ENCODE measurements at places on chromosomes 6 and 20.

GRCh38 chr20:44069203-44070011 lies 117.6 kb downstream of the JPH2 start:
- peak; percentile 61 for DNase-seq

- DNase-seq, result no peak
These were observed 270.0 kb upstream of the MARCKS start for GRCh38 chr6:113587078-113587699.

DNA sequence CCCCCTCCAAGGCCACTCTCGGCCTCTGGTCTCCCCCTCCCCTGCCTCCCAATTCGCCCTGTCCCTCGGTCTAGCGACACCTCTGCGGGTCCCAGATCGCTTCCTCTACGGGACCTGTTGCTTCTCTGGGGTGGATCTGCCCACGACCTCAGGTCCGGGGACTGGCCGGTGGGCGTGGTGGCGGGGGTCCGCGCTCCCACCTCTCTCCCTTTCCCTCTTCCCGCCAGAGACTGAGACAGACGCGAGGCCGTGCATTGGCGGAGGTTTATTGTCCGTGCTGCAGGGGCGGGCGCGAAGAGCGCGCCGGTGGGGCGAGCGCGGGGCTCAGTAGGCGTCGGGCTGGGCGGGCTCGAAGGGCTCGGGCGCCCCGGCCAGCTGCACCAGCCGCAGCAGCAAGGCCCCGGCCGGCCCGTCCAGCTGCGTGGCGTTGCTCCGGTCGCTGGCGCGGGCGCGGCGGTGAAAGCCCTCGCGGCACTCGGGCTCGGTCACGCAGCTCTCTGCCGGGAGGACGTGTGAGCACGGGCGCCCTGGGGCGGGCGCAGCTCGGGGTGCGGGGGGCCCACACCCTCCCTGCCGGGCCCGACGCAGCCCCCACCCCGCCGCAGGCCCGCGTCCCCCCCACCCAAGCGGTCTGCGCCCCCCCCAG lies 2.1 kb downstream of the AVP start:
- no peak for DNase-seq

DNA sequence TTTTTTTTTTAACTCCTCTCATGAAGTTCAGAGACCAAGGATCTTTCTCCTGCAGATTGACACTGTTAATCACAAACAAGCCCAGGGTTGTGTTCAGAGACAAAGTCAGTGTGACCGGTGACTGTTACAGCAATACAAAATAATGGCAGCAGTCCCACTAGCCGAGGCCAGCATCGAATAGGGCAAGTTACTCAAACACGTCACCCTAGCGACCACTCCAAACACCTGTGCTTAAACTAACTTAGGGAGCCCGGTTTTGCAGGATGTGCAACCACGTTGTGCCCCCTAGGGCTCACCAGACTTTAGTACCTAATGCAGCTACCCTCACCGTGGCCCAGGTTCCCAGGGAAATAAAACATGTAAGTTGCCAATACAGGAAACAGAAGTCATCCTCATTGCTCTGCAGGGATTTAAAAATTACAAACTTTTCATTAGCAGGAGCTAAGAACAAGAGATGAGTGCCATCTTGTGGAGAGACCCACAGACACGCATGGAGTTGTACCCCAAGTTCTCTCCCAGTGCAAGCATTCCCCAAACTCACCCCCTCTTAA lies 38.1 kb downstream of the FAM50B start:
- no peak for DNase-seq

- DNase-seq, result no peak
These were observed 28.1 kb downstream of the NCOA7 start for GRCh38 chr6:125818772-125819260.

DNA sequence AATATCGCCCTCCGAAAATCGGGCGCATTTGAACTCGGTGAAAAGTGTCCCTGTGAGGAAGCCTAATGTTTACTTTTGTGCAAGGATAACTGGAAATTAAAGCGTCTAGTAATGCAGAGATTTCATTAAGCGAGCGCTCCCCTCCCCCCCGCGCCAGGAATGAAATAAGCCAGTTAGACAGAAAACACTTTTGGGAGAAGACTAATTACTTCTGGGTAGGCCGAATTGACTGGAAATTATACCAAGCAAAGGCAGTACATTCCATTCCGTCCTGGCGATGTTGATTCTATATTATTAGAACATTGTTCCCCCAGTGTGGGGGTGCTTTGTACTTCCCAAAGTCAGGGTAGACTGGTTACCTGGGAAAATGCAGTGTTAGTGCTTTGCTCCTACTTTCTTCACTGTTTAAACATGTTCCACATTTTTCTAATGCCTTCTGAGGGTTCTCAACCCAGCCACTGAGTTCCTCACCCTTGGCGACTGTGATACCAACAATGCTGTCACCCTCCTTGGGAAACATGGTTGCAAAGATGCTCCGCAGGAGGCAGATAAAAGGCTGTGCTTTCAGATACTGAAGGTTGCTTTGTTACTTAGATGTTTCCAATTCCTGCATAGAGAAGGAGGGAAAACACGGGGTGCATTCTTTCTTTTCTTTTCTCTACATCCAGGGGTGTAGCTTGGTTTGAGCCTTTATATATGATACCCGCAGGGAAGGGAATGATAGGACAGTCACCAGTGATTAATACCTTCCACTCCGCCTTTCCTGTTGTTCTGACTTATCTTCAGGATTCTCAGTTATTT lies 2.6 kb downstream of the GJA1 start:
- no peak for DNase-seq

- no peak for DNase-seq
These were observed 310.7 kb downstream of the CD83 start for GRCh38 chr6:14428269-14428668.

GRCh38 chr20:58420798-58421496 lies 31.9 kb downstream of the VAPB start:
- DNase-seq, result no peak

GRCh38 chr6:170181338-170181690 lies 109.6 kb downstream of the DLL1 start:
- DNase-seq, result peak; percentile 58

GRCh38 chr20:23456873-23457272 lies 4.2 kb upstream of the CST11 start:
- no peak for DNase-seq

- DNase-seq, result no peak
These were observed 103.3 kb upstream of the DST start for GRCh38 chr6:56745971-56746370.

- DNase-seq, result no peak
These were observed 56.4 kb downstream of the SNRNP48 start for GRCh38 chr6:7646394-7646793.

DNA sequence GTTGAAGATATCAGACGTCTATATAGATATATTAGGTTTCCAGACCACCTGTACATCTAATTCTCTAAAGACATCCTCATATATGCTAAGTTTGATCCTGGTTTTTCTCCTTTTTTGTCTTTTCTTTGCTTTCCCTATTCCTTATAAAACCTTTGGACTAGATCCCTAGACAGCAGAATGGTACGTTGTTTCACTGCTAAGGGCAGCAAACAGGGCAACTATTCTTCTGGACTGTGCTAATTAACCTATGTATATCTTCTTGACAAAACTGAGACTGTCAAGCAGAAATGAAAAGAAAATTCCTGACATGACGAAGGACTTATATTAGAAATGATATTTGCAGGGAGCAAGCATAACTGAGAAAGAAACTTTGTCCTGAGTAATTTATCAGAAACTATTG lies 19.1 kb downstream of the ME1 start:
- DNase-seq, result no peak

DNA sequence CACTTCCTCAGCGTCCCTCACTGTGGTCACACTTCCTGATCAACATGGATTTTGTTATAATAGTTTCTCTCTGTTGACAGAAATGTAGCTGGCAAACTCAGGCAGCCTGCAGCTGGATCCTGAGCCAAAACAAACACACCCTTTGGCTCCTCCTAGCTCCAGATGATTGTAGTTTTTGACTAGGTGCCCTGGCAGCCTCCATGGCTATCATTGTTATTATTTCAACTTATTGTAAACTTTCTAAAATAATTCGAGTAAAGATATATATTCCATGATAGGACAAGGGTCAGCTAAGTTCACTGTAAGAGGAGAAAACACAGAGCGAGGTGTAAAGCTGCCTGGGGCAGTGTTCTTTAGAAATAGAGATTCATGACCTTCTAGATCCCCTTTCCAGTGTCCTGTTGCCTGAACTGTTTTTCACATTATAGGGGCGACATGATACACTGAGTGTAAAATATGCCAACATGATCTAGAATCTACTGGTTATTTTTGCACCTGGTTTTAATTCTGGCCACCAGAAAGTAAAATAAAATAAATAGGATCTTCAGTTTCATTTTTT lies 98.2 kb upstream of the HDGFL1 start:
- no peak for DNase-seq

- no peak for DNase-seq
These were observed 16.1 kb upstream of the ZNF292 start for GRCh38 chr6:87139236-87139635.

- no peak for DNase-seq
These were observed 45.6 kb upstream of the SGK1 start for GRCh38 chr6:134363323-134364039.

DNA sequence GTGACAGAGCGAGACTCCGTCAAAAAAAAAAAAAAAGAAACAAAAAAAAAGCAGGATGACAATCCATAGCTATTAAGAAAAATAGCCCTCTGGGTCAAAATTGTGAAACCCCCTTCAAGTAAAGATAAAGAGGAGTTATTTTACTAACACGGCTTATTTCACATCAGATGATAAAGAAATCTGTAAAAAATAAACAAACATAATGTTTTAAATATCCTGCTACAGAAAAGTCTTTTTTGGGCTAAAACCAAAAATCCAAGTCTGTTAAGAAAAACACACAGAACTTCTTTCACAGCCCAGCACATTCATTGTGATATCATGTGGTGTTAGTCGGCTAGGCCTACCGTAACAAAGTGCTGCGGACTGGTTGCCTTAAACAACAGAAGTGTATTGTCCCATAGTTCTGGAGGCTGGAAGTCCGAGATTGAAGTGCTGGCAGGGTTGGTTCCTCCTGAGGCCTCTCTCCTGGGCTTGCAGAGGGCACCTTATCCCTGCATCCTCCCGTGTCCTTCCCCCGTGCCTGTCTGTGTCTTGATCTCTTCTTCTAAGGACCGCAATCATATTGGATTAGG lies 239.2 kb upstream of the TAB2 start:
- no peak for DNase-seq

DNA sequence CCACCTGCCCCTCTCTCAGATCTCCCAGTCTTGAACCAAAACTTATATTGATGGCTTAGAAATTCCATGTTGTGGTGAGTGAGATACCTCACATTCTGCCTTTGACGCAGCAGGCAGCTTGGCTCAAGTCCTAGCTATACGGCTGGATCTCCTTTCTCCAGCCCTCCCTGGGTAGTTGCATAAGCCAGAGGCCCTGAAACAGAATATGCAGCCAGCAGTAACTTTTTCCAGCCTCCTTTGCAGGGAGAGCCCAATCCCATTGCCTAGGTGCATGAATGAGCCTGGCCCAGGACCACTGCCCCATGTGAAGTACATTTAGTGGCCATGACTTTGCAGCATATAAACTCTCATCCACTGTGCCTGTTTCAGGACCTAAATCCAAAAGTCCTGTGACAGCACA lies 202.2 kb upstream of the CDYL start:
- DNase-seq, result peak; percentile 56

GRCh38 chr6:19424853-19425252 lies 412.3 kb upstream of the ID4 start:
- no peak for DNase-seq

DNA sequence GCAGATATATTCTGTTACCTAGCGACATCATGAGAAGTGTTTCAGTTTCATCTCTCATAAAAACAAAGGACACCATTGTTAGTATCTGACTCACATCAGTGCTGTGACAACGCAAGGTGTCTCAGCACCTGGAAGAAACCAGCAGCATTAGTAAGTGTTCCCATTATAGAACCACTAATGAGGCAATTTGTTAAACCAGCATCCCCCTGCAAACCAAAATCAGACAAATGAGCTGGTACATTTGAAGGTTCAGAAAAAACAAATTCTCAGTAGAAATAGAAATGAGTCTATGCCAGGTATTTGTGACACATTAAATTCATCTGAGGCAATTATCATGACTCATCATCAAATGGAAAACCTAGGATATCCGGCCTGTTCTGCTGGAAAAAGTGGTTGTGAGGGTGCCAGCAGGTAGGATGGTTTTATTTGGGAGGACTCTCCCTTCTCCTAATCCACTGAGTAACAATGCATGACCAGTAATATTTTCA lies 151.7 kb downstream of the TMEM200A start:
- no peak for DNase-seq

- no peak for DNase-seq
These were observed 16.3 kb downstream of the PTPN1 start for GRCh38 chr20:50526403-50526989.

- DNase-seq, result no peak
These were observed 296.8 kb downstream of the TENT5A start for GRCh38 chr6:81455641-81456040.

GRCh38 chr6:61953851-61954250 lies 332.2 kb downstream of the KHDRBS2 start:
- DNase-seq, result no peak

- DNase-seq, result no peak
These were observed 1.5 kb downstream of the FAM135A start for GRCh38 chr6:70414813-70415212.

DNA sequence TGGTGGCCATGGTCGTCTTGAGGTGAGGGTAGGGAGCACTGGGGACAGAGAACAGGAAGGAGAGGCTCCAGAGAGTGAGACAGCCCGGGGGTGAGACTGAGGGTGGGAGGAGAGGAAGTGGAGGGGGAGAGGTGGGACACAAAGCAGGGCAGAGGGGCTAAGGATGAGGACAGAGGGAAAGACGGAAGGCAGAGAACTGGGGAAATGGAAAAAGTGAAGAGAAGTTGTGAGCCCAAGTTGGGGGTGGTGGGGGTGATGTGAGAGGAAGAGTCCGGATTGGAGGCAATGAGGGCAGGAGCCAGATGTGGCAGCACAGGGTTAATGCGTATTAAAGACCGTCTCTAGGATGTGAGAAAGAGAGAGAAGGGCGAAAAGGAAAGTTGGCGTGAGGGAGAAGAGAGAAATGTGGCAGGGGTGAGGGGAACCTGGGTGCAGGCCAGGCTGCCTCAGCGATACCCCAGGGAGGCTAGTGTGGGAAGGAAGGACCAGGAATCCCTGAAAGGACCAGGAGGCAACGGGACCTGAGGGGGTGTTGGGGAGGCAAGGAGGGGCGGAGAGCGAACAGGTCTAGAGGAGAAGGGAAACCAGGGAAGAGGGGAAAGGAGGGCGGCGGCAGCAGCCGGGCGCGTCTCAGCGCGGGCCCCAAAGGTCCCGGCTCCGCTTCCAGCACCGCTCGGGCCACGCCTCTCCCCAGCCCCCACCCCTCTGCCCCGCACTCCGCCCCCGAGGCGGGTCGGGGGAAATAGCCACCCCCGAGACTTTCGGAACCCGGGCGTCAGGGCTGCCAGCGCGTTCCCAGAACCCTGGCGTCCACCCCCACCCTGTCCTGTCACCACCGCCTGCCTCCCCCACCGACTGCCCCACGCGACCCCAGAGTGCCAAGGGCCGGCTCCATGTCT lies at the start of gene PPP1R18:
Gene PPP1R18 (minus strand): TSS at position 637 of the 899 bp plus-strand sequence. CDS start 627 bp downstream, at position 10.
- DNase-seq, result no peak

- DNase-seq, result no peak
These were observed 30.9 kb downstream of the MAP3K5 start for GRCh38 chr6:136761227-136761922.

DNA sequence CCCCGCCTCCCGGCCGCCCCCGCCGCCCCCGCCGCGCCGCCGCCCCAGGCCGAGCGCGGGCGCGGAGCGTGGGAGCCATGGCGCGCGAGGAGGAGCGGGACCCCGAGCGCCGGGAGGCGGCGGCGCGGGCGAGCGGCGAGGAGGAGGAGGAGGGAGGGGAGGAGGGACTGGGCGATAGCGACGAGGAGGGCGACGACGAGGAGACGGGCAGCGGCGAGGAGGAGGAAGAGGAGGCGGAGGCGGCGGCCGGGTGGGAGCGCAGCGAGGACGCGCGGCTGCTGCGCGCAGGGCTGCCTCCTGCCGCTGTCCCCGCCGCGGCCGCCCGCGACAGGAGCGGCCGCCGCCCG lies at the start of gene SLC24A3:
Gene SLC24A3 (plus strand): TSS at position 174 of the 347 bp plus-strand sequence.
- DNase-seq, result no peak
